ENCODE measurements at places on chromosomes 7 and 10.

- DNase-seq, result no peak
Measured at GRCh38 chr10:78424723-78425122, 391.1 kb downstream of the RPS24 start.

DNA sequence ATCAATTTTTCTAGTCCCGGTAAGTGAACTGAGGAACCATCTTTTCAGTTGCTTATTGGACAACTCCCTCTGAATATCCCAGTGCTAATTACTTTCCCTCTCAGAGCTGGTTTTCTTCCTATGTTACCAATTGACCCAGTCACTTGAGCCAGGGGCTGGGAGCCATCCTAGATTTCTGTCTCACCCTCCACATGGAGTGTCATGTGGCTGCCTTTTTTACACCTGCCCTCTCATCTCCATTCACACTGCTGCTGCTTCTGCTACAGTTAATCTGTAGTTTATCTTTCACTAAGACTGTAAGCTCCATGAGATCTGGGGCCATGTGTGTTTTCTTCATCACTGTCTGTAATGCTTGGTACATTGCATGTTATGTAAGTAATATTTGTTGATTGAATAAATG lies 35.8 kb downstream of the VCL start:
- DNase-seq, result no peak

DNA sequence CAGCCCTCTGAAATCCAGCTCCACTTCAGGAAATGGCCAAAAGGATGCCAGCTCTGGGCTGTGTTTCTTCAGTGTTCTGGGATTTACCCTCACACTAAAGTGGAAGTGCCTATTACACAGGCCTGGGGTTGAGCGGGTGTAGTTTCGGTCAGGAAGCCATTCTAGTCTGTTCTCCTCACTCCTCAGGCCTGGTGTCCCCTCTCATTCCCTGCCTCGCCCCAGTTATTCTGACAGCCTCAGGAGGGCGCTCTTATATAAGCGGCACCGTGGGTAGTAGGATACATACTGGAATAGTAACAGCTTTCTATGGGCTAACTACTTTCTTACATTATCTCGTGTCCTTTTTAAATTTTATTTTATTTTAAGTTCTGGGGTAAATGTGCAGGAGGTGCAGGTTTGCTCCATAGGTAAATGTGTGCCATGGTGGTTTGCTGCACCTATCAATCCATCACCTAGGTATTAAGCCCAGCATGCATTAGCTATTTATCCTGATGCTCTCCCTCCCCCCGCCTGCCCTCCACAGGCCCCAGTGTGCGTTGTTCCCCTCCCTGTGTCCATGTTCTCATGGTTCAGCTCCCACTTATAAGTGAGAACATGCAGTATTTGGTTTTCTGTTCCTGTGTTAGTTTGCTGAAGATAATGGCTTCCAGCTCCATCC lies 12.2 kb upstream of the LGI1 start:
- DNase-seq, result no peak

- DNase-seq, result no peak
Measured at GRCh38 chr10:105950410-105950809, 1214.1 kb downstream of the SORCS1 start.

- DNase-seq, result no peak
Measured at GRCh38 chr10:113118882-113119281, 168.8 kb downstream of the TCF7L2 start.

GRCh38 chr7:7739204-7740036 lies 21.0 kb upstream of the RPA3 start:
- no peak for DNase-seq

DNA sequence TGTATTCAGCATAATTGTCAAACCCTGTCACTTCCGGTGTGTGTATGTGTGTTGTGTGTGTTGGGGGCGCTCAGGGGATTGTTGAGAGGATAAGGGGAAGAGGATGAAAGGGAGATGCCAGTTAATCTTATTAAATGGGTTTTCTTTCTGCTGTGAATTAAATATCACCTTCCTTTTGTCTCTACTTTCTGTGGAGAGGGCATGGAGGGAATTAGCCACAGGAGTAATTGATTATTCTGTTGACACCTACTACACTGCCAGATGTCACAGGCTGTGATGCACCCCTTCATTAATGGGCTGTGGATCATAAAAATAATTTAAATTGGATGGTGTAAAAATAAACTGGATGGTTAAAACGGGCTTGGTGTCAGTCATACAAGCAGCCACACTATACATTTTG lies 311.9 kb downstream of the MDFIC start:
- DNase-seq, result no peak

- DNase-seq, result no peak
Measured at GRCh38 chr10:127148066-127148932, 48.1 kb downstream of the INSYN2A start.

DNA sequence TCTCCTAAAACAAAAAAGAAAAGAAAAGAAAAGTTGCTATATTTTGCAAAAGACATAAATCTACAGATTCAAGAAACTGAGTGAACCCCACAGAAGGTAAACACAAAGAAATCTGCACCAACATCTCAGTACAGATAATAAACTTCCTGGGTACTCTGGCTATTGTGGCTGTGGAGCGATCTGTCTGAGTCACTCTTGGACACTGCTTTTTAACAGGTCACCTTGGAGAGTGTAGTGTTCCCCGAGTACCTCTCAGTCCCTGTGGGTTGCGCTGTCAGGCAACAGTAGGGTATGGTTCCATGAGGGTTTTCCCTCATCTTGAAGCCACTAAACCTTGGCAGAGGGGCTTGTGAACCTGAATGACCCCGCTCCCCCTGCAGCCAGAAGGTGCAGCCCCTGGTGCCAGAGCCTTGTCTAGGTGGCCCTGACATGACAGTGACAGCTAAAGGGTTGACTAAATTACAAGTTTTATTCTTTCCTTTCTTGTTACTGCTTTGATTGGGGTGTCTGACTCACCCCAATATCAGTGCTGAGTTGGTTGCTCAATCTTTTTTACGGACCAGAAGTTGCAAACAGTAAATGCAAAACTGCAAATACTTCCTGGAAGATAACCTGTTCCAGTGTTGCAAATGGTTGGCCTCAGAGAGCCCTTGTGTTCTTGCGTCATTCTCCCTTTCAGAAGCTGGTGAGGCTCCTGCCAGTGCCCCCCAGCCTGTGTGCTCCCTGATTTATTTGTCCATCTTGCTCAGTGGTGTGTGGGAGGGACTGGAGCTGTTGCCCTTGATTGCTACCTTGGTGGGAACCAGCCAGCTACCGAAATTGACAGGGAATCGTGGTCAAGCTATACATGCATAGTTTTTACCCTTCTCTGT lies 30.6 kb downstream of the POR start:
- DNase-seq, result no peak

All from central memory CD8-positive, alpha-beta T cell (primary cell).